ENCODE measurements at places on chromosomes 6 and 20.

- no peak for DNase-seq
Measured at GRCh38 chr6:39029156-39030011, 19.2 kb upstream of the GLP1R start.

GRCh38 chr6:13624871-13625288 lies 9.7 kb downstream of the NOL7 start:
- DNase-seq, result no peak

DNA sequence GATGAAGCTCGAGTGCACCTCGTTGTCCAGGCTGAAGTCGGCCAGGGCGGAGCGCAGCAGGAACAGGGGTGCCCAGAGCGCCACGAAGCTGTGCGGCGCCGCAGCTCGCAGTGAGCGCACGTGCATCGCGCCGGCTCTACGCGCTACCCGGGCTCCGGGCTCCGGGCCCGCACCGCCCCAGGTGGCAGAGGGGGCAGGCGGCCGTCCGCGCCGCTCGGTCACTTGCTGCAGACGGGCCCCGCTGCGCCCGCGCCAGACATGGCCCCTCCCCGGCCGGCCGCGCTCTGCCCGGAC lies 497 bp downstream of the BMP7 start:
- no peak for DNase-seq

GRCh38 chr20:58889798-58890517 lies 37.4 kb downstream of the GNAS start:
- DNase-seq, result no peak

DNA sequence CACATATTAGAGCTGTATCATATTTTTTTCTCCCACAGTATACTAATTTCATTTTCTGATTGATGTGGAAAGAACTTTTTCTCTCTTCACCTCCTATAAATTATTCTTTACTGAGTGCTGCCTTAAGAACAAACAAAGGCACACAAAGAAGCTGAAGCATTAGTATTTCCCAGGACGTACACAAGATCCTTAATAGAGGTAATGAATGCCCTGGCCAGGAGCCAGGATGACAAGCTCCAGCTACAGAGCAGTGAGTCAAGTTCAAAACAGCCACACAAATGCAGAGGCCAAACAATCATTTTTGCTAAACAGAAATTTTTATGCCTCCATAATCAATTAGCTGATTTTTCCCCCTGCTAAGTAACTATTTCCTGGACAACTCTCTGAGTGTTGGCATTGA lies 639.6 kb downstream of the EPHA7 start:
- DNase-seq, result peak; percentile 34

GRCh38 chr20:57794600-57795341 lies 85.0 kb upstream of the PMEPA1 start:
- no peak for DNase-seq

DNA sequence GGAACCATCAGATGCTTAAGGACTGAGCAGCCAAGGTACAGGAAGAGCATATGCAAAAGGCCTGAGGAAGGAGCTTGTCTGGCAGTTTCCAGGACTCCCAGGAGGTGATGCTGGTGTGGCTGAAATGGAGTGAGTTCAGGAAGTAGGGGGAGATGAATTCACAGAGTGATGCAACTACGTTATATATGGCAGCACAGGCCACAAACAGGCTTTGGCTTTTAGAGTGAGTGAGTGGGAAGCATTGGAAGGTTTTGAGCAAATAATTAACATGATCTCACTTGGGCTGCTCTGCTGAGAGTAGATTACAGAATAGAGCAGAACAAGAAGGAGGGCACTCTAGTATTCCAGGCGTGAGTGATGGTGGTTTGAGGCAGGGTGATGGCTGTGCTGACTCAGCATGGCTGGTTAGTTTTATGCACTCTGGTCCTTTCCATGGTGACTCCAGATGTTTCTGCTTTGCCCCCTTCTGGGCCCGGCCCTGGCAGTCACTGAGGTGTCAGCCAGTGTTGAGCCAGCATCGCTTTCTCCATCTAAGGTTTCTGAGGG lies 6.5 kb downstream of the BTN2A2 start:
- DNase-seq, result no peak

- DNase-seq, result no peak
Measured at GRCh38 chr6:76788155-76788554, 675.1 kb downstream of the HTR1B start.

GRCh38 chr20:44795836-44796235 lies 14.5 kb downstream of the RIMS4 start:
- DNase-seq, result no peak

DNA sequence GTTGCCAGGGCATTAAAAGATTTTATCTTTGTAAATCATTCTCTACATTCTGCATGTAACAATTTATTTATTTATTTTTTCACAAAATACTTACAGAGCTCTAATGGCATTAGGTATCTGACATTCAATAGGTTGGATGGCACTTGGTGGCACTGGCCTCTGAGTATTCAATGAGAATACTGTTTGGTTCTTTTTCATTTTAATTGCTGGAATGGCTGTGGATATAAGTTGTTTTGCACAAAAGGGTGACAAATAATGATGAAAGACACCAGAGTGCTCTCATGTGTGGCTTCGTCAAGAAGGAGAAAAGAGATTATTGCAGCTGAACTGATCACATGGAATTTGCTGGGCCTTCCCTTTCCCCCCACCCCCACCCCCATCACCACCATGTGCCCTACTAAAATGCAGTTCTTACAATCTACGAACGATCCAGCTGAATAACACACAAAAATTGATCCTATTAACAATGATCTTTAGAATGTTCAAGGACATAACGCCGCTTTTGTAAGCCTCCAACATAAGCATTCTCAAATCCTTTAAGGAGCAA lies 195.2 kb upstream of the POU3F2 start:
- DNase-seq, result peak; percentile 48

GRCh38 chr20:60088236-60088635 lies 130.0 kb downstream of the CDH26 start:
- DNase-seq, result no peak

- DNase-seq, result no peak
Measured at GRCh38 chr20:24769878-24770627, 179.0 kb upstream of the CST7 start.

- peak; percentile 30 for DNase-seq
Measured at GRCh38 chr6:166959911-166960608, 3.7 kb upstream of the RNASET2 start.

DNA sequence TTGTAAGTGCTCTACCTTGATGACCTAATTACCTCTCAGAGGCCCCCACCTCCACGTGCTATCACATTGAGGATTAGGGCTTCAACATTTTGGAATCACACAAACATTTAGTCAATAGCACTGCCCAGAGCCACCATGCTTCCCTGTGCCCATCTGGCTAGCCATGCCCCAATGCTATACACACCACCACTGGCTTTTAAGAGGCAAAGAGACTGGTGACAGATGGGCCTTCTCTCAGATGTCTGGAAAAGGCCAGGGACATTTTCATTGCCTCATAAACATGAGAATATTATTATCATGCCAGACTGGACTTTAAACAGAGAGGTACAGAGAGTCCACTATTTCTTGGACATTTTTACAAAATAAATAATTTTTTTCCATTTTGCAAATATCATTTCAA lies 29.8 kb downstream of the TRMT6 start:
- DNase-seq, result no peak

DNA sequence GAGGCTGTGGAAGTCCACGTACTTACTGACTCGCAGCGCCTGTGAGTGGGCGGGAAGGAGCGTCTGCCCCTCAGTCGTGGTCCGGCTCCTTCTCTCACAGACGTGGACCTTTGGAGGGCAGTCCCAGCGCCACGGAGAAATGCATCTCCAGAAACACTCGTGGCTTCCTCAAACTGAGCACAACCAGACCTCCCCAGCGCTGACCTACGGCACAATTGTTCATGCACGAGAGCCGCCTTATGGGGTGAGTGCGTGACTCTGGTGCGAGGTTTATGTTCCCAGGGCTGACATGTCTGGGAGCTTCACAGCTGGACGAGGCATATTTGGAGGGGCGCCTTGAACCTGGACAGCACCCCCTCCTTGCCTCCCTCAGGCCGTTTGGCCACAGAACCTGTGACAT lies 29.7 kb downstream of the FRMD1 start:
- DNase-seq, result no peak

DNA sequence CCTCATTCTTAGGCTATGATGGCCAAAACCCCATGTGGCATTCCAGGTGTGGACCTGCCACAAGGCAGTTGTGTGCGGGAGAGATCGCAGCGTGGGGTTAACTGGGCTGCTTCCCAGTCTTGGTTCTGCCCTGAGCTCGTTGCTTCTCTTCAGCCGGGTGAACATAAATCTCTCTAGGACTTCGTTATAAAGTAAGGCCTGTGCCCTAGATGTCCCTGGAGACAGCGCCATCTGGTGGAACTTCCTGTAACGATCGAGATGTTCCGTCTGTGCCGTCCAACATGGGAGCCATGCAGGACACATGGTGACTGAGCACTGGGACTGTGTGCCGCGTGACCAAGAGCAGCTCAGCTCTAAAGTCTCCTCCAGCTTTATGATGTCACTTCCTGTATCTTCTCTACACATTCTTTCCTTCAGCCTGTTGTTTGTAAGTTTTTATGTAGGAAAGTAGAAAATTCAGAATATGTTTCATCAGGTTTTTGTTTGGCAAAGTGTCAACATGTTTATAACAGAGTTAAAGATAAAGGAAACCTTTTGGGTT lies 26.8 kb upstream of the RPP40 start:
- peak; percentile 76 for DNase-seq

DNA sequence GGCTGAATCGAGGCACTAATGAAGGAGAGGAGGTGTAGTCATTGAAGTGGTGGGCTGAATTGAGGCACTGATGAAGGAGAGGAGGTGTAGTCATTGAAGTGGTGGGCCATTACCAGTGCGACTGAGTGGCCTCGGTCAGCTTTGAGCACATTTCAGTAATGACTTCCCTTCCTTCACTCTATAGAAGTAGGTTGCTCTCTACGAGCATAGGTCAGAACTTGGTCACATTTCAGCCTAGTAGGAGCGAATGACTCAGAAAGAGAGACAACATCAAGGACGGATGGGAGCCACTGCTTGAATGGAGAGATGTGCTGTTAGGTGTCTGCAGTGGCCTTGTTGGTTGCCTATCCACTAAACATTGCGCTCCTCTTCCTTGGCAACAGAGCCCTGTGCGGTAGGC lies 39.5 kb downstream of the ZDHHC14 start:
- DNase-seq, result no peak

DNA sequence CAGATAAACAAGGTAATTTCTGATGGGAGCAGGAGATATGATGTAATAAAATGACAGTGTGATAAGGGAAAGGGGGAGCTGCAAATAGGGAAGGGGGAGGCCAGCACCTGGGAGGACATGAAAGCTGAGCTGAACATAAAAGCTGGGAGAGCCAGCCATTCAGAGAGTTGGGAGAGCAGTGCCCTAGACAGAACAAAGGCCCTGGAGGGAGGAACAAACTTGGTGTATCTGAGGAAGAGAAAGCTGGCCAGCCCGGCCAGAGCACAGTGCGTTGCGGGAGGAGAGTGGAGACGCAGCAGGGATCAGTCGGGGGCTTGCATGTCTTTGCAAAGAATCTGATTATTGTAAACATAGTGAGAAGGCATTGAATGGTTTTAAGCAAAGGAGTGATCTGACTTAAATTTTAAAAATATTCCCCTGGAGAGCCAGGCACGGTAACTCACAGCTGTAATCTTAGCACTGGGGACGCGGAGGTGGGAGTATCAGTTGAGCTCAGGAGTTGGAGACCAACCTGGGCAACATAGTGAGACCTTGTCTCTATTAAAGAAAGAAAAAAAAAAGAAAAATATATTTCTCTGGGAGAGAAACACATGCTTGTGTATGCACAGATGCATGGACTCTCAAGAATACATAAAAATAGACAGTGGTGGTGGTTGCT lies 318.2 kb downstream of the ZFAND3 start:
- peak; percentile 31 for DNase-seq

GRCh38 chr20:7250337-7250736 lies 482.9 kb downstream of the BMP2 start:
- DNase-seq, result no peak

DNA sequence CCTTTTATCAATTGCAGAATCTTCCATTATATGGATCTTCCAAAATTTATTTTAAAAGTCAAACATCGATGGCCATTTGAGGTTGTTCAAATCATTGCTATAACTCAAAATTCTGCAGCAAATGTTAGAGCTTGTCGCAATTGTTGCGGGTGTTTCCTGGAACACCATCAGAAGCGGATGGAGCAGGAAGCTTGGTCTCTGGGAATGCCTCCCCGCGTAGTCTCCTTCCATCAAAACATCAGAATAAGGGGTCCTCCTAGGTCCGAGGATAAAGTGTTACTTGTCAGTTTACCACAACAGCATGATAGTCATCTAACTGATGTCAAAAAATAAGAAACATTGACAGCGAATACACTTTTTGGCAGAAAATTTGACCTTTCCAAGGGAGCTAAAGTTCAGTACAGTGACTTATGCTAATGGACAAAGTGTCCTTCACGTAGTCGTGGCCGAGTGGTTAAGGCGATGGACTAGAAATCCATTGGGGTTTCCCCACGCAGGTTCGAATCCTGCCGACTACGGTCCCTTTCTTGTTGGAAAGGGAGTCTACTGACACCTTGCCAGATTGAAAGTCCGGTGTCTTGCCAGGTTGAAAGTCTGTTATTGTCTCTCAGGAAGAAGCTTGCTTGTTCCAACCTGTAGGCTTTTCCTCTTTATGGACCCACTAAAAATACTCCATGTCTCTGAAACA lies 59.0 kb upstream of the ZNF184 start:
- DNase-seq, result no peak

DNA sequence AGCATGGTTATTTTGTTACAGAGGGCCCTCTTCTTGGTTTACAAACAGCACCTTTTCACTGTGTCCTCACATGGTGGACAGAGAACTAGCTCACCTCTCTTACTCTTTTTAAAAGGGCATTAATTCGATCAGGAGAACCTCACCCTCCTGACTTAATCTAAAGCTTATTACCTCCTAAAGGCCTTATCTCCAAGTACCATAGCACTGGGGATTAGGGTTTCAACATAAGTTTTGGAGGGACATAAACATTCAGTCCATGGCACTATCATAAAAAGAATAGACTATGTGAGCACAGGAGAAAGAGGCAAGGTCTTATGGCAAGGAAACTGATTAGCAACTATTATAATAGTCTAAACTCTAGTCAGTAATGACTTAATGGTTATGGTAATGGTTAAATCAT lies 736.2 kb upstream of the ADGRB3 start:
- DNase-seq, result no peak

- peak; percentile 40 for DNase-seq
Measured at GRCh38 chr6:152112491-152113261, 305.2 kb downstream of the ESR1 start.

GRCh38 chr6:27582928-27583725 lies 110.2 kb upstream of the ZNF184 start:
- DNase-seq, result peak; percentile 36

DNA sequence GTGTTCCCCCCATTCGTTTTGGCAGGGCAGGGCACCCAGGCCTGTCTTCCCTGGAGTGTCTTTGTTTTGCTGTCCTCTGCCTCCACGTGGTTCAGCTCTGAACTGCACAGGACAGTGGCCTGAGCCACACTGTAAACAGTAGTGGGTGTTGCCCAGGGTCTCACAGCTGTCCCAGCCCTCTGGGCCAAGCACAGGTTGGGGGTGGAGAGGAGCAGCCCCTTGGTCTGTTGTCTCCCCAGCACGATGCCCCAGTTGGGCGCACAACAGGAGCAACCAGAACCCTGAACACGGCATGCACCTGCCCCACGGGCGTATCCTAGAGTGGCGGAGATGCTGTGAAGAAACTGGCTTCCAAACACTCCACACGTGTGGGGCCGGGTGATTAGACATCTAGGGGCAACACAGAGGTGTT lies 14.4 kb downstream of the CCDC167 start:
- no peak for DNase-seq

- no peak for DNase-seq
Measured at GRCh38 chr20:24227600-24227999, 239.0 kb upstream of the GGTLC1 start.

GRCh38 chr6:17628873-17629272 lies 28.8 kb downstream of the FAM8A1 start:
- peak; percentile 7 for DNase-seq
